ENCODE measurements at places on chromosomes 2 and 18.

DNA sequence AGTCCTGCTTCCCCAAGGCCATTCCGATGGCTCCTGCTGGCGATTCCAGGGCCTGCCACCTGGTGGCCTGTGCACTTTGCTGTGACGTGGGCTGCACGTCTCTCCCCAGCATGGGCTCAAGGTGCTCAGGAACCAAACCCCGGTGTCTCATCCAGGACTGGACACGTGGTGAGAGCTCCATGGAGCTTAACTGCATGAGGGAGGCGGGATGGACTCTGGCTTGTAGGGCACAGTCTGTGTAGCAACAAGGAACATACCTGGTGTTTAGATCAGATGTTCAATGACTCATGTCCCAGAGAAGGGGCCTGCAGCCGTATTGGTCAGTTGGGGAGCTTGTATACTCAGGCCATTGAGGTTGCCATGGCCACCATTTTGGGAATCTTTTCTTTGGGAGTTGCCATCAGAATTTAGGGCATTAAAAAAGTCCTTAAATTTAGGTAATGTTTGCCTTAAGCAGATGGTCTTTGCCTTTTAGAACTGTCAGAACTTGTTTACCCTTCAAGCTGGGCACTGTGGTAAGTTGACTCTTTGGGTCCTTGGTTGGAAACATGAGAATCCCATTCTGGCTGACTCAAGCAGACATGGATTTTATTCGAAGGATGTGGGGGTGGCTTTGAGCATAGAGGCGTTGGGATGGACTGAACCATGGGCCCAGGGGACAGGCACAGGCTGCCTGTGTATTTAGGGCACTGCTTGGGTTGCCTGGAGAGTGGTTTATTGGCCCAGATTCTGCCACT is 21.0 kb downstream of the AGAP1 start:
- no peak for DNase-seq

DNA sequence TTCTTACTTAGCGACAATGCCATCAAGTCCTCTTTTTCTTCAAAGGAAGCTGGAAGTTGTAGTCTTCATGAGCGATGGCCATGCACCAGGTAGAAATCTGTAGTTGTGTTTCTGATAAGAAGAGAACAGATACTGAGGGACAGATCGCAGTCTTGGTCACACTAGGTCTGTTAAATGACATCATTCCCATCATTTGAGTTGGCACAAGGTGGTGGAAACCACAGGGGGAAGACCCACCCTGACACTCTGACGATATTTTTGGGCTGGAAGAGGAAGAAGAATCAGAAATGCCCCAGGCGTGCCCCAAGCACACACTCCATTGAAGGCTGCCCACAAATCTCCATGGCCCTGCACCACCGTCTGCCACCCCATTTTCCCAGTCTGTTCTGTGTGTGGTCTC is 89.0 kb upstream of the BOD1L2 start:
- no peak for DNase-seq

DNA sequence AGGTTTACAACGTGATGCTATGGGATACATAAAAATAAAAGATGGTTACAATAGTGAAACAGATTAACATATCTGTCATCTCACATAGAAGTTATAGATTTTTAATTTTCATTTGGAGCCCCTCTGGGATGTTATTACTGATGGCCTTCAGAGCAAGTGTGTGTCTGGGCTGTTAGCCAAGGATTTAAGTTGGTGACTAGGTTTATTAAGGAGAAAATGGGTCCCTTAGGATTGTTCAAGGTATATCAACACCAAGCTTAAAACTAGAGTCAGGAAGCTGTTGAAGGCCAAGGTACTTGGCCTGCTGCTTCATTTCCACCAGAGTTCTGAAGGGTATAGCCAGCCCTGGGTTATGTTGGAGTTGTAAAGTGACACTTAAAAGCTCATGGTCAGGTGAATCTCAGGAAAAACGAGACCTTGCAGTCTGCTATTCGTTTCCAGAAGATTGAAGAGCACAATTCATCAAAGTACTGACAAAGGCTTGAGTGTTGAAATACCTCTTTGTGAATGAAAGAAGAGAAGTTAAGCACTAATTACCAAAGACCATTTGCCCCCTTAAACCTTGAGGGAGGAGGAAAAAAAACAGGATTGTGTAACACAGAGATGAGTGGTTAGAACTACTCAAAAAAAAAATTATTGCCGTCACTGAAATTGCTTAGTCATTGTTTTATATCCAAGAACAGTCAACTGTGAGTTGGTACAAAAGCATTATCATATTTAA is 48.4 kb downstream of the MAP2 start:
- no peak for DNase-seq

GRCh38 chr2:18085593-18085992 is 207.1 kb downstream of the KCNS3 start:
- DNase-seq, result no peak
